ENCODE measurements at places on chromosomes 6 and 20. TPM values are rescaled to one million over a fixed set of nuclear protein-coding genes. Genes with fewer than 3 reads are reported as not detected.

Gene NTSR1
- total RNA-seq = not detected

Gene ULBP1
- total RNA-seq = 0.28 TPM

DNA sequence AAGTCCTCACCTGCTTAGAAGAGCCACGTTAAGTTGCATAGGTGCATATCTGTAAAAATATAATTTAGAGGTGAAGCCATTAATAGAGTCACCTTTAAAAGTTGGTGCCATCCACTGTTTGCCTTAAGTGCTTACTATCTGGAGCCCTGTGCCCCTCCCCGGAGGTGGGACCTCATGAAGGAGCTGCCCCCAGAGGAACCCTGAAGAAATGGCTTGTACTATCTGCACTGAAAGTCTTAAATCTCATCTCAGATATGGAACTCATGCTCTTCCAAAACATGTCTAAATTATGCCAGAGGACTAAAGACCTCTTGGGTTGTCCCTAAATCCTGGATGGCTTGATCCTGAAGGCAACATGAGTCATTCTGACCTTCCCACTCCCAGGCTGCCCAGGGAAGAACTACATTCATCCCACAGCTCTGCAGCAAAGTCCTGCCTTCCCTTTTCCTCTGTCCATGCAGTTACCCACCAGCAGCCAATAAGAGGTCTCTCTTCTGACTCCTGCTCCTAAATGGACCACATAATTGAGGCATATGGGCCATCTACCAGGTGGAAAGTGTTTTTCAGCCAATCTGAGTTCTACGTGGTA is 85.3 kb downstream of the ASXL1 start:
- DNase-seq = no peak

- DNase-seq = no peak
Measured at GRCh38 chr6:52127957-52128356, 40.5 kb upstream of the PKHD1 start.

Gene SEMG1
- not detected for total RNA-seq

- DNase-seq = no peak
Measured at GRCh38 chr6:93417421-93418013, 1.8 kb downstream of the EPHA7 start.

Gene MYLK2
- total RNA-seq = not detected

Gene YTHDF1
- total RNA-seq = 44.8 TPM

Gene DNPH1
- total RNA-seq = 19.6 TPM

DNA sequence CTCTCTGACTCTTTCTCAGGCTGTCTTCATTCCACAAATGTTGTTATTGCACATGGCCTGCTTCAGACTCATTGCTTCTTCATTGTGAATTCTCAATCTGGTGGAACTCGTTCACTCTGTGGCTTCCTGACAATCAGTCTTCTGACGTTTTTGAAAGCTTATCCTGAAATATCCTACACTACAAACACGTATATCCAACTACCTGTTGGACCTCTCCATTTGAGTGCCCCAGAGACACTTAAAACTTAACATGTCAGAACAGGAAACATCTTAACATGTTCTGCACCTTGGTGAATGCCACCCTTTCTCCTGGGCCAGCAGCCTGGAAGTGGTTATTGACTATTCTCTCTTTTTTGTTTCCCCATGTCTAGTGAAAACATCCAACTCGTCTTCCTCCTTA is 50.8 kb downstream of the AIG1 start:
- no peak for DNase-seq

GRCh38 chr6:19035461-19036195 is 648.5 kb downstream of the RNF144B start:
- DNase-seq = no peak

GRCh38 chr6:6978731-6979130 is 129.0 kb upstream of the RREB1 start:
- no peak for DNase-seq

GRCh38 chr6:1028723-1029122 is 283.2 kb upstream of the FOXQ1 start:
- no peak for DNase-seq

Gene TSHZ2
- 0.76 TPM for total RNA-seq

DNA sequence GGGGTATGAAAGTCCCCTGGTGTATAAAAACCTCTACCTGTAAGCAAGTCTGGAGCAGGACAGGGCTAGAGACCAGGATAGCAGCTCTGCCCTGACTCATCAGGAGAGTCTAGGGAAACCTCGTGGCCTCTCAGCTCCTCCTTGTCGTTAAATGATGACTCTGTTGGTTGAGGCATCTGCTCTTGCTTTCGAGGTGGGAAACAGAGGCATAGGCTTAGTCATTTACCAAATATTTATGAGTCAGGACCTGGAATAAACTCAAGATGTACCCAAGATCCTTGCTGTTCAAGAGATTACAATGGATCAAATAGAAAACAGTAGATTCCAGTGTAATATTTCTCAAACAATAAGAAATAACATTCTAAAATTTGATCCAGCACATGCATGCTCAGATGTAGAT is 5.5 kb downstream of the MANBAL start:
- DNase-seq = no peak

Gene MEP1A
- not detected for total RNA-seq

GRCh38 chr6:19838442-19839236 is 1.5 kb downstream of the ID4 start:
- DNase-seq = no peak

DNA sequence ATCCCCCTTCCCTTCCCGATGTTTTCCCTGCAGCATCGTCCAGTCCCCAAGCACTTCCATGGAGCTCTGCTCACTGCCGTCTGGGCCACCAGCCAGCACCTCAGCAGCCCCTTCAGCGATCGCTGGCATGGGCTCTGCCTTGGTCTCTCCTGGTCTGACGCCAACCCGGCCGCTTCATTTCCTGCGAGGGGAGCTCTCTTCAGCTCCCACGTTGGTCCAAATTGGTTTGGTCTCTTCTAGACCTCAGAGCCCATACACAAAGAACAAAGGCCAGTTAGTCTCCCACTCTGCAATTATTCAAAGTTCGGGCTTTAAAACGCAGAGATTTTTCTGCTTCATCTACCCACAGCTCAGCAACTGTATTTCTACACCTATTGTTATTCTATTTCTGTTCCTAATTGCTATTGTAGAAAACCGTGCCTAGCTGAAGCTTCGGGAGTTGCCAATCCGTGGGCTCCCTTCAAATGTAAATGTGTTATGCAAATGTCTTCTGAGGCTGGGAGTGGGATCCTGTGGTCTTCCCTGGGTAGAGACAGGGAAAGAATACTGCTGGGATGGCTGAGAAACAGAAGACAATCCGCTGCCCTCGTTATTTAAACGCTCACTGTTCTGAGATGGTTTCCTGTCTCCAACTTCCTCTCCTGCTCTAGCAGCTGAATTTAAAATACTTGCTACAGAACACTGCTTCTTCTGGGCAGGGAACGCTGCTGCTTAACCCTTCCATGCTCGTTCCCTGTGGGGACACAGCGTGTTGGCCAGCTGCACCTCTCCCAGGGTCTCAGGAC is 154.2 kb upstream of the QKI start:
- DNase-seq = no peak

- DNase-seq = no peak
Measured at GRCh38 chr6:150334790-150335783, 33.7 kb upstream of the IYD start.

DNA sequence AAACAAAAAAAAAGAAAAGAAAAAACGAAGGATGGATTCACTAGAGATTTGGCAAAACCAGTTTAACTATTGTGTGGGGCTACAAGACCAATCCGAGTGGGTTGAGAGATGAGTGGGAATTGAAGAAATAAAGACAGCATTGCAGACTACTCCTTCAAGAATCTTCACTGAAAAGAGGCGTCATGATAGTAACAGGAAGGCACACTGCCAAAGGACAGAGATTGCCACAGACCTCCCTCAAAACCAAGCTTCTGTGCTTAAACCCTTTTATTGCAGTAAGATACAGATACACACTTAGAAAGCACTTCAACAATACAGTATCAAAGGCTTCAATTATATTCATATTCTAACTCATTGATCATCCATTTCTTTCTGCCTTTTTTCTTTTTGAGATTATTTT is 103.9 kb downstream of the IPCEF1 start:
- no peak for DNase-seq

DNA sequence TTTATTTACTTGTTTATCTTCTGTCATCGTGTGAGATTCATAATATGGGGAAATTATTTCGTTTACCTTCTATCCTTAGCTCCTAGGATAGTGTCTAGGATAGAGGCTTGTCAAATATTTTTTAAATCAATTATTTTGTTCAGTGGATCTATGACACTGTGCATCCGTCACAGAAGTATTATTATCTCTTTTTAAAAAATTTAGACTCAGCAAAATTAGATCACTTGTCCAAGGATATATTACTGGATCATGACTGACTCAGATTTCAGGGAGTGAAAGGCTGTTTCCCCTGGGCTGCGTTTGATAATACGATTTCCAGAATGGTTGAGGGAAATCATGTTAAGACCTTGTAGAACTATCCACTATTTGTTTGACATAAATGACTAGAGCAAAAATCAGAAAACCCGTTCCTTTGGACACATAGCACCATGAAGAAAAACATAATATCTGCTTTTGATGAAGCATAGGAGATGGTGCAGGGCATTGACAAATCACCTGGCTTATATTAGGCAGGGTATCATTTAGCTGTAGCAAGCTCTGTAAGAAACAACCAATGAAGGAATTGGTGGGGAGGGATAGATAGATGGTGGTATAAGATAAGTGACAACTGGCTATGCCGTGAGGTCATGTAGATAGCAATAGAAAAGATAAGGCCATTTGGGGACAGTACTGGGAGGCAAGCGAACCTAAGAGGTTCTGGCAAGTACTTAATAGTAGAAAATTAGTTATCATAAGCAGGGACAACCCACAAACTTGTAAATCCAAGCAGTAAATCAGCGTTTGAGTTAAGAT is 465.2 kb upstream of the MAN1A1 start:
- DNase-seq = no peak

DNA sequence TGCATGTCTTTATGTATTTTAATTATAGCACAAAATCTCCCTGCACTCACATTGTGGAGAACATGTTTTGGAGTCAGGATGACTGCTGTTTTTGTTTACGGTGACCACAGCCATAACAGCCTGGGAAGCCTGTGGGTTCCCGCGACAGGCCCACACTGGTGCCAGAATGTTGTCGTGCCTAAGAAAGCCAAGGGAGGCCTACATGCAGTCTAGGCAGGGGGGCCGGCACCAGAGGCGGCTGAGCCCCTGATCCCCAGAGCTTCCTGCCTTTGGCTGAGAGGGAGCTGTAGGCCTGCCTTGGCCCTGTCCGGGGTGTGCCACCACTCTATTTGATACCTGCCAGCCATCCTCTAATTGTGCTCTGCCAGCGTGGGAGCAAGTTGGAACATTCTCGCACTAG is 46.7 kb downstream of the TBC1D7 start:
- no peak for DNase-seq

DNA sequence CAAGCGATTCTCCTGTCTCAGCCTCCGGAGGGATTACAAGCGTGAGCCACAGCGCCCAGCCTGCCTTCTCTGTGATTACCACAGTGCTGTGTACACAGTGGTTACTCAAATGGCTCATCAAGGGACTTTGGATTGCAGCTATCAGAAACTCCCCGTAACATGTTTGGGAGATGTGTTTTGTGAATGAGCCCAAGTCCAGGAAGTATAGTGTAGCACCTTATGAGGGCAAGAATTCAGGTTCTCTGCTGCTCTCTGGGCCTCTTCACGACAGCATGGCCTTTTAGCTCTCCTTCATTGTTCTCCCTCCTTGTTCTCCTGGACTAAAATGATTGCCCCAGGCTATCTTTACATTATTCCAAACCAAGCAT is 34.1 kb upstream of the RPL7L1 start:
- DNase-seq = no peak

DNA sequence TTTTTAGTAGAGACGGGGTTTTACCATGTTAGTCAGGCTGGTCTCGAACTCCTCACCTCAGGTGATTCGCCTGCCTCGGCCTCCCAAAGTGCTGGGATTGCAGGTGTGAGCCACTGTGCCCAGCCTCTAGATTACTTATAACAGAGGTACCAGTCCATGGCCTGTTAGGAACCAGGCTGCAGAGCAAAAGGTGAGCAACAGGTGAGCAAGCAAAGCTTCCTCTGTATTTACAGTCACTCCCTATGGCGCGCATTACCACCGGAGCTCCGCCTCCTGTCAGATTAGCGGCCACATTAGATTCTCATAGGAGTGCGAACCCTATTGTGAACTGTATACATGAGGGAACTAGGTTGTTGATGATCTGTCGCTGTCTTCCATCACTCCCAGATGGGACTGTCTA is 178.0 kb upstream of the SALL4 start:
- DNase-seq = no peak

Gene PSMB8
- 117 TPM for total RNA-seq

Gene DLK2
- total RNA-seq = 0.71 TPM

Gene CALHM6
- total RNA-seq = 3.4 TPM

DNA sequence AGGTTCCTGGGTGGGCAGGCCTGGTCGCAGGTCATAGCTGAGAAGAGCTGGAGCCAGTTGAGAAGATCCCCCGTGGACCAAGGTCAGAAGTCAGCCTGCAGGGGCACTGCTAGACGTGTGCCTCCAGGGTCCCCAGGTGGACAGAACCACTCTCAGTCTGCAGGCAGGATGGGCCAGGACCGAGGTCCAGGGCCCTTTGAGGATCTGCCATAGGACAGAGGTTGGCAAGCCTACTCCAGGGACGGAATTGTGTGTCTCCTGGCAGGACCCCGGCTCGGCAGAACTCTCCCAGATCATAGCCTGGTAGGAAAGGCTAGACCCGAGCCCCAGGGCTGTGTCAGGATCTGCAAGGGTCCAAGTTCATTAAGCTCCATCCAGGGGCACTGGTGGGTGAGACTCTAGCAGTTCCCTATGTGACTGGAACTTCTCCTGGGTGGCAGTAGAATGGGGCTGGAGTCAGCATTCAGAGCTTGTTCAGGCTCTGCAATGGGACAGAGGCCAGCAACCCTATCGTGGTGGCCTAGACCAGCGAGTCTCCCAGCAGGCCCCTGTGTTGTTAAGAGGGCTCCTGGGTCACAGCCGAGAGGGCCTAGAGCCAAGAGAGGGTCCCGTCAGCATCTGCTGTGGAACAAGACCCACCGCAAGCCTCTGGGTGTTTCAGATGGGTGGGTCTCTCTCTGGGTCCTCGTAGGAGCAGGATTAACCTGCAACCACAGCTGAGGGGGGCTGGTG is 18.2 kb downstream of the TTLL2 start:
- no peak for DNase-seq

DNA sequence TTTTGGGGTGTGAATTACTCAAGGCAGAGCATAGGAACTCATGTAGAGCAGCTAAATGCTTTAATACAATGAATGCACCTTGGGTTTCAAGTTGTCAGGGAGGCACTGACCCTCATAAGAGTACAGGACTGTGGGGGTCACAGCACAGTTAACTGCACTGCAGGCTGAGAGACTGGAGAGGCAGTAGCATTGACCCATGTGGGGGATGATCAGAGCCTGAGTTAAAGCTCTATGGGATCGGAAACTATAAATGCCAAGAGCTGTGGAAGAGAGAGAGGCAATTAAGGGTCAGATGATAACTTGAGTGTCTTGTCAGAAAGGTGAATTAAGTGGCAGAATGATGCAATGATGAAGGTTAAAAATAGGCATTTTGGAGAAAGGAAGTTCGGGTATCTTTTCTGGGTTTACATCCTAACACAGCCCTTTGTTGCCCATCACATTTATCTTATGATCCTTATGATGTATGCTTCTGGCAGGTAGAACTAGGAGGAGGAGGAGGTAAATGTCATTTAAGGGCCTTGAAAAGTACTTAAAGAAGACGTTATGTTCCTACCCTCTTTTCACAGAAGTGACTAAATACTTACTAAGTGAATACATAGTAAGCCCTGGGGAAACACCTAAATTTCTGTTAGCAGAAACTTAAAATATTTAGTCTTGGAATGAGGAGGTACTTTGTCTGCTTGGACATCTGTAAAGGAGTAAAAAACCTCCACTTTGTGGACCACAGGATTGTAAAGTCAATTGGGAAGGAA is 24.2 kb downstream of the LRRC1 start:
- no peak for DNase-seq

- no peak for DNase-seq
Measured at GRCh38 chr6:74091136-74091793, 395.3 kb downstream of the CD109 start.

Measured in CD8-positive, alpha-beta T cell (primary cell).